ENCODE measurements at places on chromosomes 12 and 14.

- no peak for DNase-seq
Observed at GRCh38 chr14:63229330-63230059, 25.3 kb downstream of the RHOJ start.

DNA sequence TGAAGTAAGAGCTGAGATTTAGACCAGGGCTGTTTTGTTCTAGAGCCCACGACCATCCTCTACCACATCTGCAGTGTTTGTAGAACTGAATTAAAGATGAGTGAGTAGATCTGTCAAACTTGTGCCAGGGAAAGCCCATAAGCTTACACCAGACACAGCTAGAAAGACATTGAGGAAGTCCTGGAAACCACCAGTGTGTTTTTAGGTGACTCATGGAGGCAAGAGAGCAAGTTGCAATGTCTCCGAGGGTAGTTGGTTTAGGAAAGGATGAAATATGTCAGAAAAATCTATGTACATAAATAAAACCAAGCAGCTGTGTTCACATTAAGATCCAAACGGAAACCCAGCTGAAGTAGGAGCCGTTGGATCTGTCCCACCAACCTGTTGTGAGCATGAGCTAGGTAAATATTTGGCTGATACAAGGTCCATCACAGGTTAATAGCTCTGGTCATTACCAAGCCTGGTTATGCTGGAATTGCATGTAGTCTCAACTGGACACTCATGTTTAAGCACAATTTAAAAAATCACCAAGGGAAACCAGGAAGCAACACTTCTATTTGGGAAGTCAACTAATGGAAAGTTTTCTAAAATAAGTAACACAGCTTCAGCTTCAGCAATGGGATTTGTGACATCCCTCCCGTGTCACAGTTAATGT is 49.9 kb upstream of the PLEKHG3 start:
- DNase-seq: peak; percentile 36

DNA sequence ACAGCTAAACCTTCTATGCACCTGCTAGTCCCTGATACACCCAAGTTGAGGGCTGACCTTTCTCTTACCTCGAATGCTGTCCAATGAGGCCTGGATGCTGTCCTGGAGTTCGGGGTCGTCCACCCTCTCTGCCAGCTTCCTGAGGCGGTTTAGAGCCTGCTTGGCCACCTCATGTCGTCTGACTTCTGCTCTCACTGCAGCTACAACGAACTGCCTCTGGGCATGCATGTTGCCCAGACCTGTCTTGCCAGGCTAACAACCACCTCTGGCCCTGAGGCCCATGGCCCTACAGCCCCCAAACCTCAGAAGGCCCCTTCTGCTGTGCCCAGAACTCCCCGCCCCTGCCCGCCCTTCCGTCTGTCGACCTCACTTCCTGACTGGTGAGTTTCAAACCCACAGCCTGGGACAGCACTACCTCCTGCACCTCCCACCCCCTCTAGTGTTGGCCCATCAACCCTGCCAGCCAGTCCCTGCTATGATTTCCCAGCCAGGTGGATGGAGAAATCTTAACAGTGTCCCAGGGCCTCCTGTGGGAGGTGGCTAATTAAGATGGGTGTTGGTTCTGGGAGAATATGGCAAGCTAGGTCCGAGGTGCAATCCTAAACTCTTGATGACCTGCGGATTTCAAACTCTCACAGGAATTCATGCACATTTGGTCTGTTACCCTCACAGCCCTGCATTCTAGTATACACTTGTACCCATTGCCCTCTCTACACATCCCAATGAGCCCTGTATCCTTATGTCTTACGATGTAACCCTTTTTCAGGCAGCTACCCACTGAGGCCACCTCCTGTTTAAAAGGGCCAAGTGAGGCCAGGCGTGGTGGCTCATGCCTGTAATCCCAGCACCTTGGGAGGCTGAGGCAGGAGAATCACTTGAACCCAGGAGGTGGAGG is 2.7 kb upstream of the TSPAN31 start:
- DNase-seq: peak; percentile 89

- no peak for DNase-seq
Observed at GRCh38 chr14:74824997-74825396, 50.9 kb downstream of the PROX2 start.

DNA sequence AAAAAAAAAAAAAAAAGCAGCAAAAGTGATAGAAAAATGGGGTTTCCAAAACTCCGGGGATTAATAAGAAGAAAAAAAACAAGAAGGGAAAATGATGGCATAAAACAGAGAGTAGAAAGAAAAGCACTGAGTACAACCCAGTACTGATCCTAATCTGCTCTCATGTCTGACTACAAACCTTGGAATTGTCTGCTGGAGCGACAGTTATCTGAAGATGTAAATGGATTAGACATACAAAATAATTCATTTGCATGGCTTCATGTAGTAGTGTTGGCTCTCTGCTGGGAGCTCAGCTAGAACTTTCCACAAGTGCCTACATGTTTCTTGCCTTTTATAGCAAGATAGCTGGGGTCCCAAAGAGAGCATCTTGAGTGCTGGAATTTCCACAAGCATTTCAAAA is 34.2 kb downstream of the ZCRB1 start:
- no peak for DNase-seq

All from CD4-positive, alpha-beta T cell treated with Interferon alpha-2 for 1 hour (primary cell).